H4 (cell line): ENCODE measurements at places on chromosomes 5 and 9.

DNA sequence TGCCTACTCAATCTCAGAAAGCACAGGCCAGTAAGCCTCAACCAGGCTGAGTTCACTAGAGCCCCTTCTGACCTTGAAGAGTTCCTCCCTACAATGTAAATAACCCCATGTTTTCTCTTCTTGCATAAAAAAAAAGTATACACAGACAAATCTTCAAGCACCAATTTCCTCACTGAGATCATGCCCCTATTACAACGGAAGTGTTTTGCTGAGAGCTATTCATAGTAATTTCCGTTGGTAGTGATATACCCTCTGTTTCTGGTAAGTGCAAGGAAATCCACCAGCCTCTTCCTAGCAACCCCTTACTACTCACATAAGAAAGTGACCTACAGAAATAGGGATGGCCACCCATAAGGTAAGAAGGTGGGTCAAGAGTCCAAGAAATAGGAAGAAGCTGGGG lies 76.4 kb upstream of the TARS1 start:
- DNase-seq = no peak

- DNase-seq = no peak
Measured at GRCh38 chr9:94905606-94906005, 179.1 kb downstream of the AOPEP start.

- no peak for DNase-seq
Measured at GRCh38 chr9:38286766-38287165, 105.7 kb upstream of the ALDH1B1 start.

DNA sequence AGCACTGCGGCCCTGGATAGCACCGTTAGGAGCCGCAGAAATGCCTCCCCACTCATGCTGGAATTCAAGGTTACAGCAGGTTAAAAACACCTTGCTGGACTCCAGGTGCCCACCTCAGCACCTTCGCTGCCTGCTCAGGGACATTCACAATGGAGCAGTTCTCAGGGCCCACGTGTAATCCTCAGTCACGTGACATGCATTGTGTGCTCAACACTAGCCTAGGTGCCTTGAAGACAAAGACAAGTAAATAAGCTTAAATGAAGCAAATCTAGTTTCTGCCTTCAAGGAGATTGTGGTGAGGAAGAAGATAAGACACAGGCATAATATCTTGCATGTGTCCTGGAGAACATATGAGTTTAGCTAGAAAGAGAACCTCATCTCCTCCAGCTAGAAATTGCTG lies 82.1 kb downstream of the FSTL4 start:
- DNase-seq = no peak
